Stimulated activated CD4-positive, alpha-beta T cell treated with anti-CD3 and anti-CD28 coated beads, Interleukin-4, amount 100 ng/mL, for 1 hour (primary cell): ENCODE measurements at places on chromosomes 5 and 9.
A peak's percentile ranks its signal among the peaks of the same experiment; 100 is the strongest.

GRCh38 chr9:98097836-98098235 lies 21.2 kb downstream of the TRIM14 start:
- peak; percentile 39 for DNase-seq

DNA sequence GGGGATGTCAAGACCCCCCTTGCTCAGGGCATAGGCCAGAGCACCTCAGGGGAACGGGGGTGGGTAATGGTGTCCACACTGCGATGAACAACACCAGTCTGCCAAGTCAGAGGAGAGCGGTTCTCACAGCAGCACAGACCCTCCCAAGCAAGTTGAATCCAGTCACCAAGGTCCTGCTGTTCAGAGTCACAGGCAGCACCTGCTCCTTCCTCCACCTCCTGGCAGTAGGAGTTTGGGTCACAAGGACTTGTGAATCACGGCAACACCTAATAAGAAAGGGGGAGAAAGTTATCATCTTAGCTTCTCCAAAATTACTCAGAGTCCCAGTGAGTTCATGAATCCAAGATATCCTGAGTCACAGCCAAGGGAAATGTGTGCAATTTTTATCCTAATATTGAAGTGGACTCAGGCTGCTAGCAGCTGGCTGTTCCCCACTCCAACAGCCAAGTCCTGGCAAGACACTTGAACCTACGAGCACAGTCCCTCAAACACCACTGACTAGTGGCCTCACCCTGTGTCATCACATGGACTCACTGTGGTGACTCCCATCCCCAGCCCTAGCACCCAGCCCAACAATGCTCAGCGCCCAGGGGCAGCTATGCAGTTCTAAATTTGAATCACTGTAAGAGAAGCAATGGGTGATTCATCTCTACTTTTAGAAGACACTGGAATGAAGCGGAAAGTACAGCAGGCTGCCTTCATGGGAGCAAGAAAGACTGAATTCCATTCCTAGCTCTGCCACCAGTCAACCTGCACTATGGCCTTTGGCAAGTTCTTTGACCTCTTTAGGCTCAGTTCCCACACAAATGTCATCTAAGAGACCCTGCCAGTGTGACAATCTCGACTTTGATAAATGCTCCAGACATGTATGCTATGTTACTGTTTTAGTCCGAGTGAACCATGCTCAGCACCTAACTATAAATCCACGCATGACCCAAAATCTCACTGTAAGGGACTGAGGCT lies 113.7 kb downstream of the KLHL3 start:
- no peak for DNase-seq

- no peak for DNase-seq
Measured at GRCh38 chr9:84059936-84060335, 79.3 kb downstream of the RMI1 start.

- no peak for DNase-seq
Measured at GRCh38 chr5:54194318-54194717, 116.1 kb downstream of the ARL15 start.

- DNase-seq: no peak
Measured at GRCh38 chr9:12923468-12924009, 148.7 kb downstream of the LURAP1L start.

DNA sequence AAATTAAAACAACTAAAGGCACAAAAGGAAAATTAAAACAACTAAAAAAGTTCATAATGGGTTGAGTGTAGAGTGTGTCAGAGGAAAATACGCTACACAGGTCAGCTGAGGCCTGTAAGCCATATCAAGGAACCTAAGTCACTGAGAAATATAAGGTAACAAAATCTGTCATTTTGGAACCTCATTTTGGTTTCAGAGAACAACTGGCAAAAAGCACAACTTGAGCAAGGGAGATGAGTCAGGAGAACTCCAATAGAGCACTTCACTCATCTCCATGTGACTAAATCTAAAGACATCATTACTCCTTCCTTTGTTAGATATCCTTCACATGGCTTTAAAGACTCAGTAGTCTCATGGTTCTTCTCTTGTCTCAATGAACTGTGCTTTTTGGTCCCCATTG lies 269.4 kb upstream of the POU5F2 start:
- no peak for DNase-seq

- no peak for DNase-seq
Measured at GRCh38 chr9:106878934-106879333, 16.0 kb downstream of the ZNF462 start.

- no peak for DNase-seq
Measured at GRCh38 chr9:130008538-130008937, 34.5 kb downstream of the FNBP1 start.

GRCh38 chr5:140637371-140638100 lies 1.7 kb upstream of the TMCO6 start:
- DNase-seq: no peak

- no peak for DNase-seq
Measured at GRCh38 chr9:79154806-79155205, 417.0 kb upstream of the TLE4 start.

DNA sequence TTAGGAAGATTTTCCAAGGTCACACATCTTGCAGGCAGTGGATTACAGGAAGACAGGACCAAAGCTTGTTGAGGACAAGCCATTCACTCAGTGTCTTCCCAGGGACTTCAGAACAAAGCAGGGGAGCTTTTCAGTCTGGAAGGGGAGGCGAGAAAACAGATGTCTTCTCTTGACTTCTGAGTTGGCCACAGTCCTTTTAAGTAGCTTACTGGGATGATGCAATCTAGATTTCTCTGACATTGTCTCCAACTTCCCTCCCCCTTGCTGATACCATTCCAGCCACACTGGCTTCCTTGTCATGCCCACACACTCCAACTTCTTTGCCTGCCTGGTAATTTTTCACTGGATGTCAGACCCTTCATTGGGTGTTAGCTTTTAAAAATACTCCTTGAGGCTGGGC lies 174.2 kb upstream of the TBC1D2 start:
- no peak for DNase-seq

- no peak for DNase-seq
Measured at GRCh38 chr5:37792975-37793631, 46.7 kb downstream of the GDNF start.

GRCh38 chr5:169763376-169764017 lies 126.4 kb downstream of the DOCK2 start:
- DNase-seq: no peak

DNA sequence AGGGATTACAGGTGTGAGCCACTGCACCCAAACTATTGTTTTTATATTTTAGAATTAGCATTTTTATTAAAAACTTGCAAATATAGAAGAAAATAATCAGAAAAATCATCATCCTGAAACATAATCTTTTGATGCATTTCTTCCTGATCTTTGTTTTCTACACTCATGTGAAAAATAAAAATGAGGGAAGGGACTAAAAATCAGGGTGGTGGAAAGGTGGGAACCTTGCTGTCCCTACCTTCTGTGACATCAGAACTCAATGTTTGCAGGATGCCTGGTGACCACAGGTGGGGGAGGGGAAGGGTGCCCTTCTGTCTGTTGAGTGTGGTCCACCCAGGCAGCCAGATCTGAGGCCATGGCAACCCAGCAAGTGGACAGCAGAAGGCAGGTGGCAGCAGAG lies at the start of gene SMIM23:
Gene SMIM23, plus strand, starts transcription at position 301 of the 400 bp plus-strand sequence. Its CDS starts 55 bp downstream, at position 356.
- no peak for DNase-seq

DNA sequence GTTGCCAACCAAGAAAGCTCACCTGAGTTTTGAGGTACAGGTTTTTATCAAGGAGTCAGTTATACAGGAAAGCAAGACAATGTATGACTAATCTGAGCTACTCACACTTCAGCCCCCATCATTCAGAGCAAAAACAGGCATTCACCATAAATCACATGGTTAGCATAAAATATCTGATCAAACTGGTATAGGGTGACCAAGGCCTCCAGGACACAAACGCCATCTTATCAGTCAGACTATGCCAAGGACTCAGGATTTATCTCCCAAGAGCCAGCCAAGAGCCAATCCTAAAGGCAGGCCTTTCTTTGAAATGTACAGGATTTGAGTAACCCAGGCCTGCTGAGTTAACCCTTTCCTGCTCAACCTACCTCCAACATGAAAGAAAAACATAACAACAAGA lies 313.0 kb upstream of the NREP start:
- DNase-seq: no peak

DNA sequence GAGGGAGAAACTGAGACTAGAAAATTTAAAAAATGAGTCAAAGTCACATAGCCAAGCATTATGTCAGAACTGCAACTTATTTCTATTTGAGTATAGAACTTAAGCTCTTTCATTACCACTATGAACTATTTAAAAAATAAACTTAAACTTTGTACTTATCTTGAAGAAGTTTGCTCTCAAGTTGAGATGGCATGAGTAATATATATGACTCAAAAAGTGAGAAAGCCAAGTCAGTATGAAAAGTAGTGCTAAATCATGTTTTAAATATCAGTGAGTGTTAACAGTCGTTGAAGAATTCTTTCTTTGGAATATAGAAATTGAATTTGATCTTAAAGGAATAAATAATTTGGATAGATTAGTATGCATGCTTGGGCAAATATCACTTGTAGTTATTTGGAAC lies 36.3 kb upstream of the CDH10 start:
- no peak for DNase-seq

GRCh38 chr9:81391457-81391825 lies 297.9 kb downstream of the TLE1 start:
- DNase-seq: no peak

GRCh38 chr9:70601000-70601951 lies 186.8 kb upstream of the KLF9 start:
- no peak for DNase-seq

GRCh38 chr5:17150531-17150930 lies 66.9 kb upstream of the BASP1 start:
- no peak for DNase-seq

GRCh38 chr5:132215329-132215728 lies 12.3 kb downstream of the P4HA2 start:
- DNase-seq: no peak

DNA sequence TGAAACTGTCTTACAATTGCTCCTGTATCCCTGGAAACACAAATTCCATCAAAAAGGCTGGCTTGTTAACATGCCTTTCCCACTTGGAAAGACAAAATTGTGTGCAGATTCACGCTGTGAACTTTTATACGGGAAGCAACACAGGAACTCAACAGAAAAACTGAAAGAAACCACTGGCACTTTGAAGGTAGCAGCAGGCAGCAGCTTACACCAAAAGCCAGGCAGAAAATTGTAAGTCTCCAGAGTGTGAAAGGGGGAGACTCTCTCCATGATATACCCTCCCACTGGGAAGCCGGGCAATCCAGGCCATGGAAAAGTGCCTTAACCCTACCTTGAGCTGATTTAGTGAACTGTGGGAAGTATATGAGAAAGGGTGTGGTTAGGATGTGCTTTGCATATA lies 943.7 kb downstream of the CDH18 start:
- DNase-seq: no peak

- no peak for DNase-seq
Measured at GRCh38 chr5:55896663-55897062, 45.5 kb downstream of the IL31RA start.

DNA sequence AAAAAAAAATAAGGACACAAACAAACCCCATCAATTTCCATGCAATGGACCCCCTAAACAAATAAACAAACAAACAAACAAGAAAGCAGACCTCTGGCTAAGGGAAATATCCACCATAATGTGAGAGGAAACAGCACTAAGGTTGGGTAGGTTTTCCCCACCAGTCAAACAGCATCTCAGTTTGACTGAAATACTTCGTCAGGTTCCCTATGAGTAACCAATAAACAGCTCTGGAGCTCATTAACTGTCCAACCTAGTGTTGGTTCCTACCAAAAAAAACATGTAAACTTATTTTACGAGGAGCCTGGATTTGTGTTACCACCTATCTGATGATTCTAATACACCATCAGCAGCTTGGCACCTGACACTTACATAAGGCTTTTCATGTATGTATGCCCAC lies 198.5 kb upstream of the TARS1 start:
- DNase-seq: no peak

DNA sequence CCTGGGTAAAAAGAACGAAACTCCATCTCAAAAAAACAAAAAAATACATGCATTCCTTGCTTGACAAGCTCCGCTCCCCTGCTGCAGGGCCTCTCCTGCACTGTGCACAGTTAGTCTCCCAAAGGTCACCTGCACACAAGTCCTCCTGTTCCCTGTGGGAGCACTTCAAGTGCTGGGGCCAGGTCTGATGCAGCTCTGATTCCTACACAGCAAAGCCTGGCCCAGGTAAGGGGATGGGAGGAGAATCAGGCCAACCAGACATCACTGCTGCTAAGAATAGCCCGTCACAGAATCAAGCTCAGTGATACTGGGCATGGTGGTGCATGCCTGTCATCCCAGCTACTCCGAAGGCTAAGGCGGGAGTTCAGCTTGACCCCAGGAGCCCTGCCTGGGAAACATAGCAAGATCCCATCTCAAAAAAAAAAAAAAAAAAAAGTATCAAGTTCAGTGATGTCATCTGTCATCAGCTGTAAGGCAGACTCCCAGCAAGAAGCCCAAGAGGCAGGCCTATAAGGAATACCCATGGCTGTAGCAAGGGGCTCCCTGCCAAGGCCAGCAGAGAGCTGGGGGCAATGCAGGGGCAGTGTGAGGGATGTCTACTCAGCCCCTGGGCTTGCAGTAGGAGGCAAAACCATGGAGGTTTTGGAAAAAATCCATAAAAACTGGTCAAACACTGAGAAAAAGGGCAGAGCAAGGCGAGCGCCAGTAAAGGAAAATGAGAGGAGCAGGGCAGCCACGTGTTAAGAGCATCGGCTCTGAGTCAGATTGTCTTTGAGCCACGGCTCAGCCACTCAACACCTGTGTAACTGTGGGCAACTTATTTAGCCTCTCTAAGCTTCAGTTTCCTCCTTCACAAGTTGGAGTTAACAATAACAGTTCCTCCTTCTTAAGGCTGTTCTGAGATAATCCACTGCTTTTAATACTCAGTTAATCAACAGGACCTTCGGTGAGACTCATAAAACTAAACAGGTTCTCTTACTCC lies 3.2 kb downstream of the TPM2 start:
- DNase-seq: no peak

DNA sequence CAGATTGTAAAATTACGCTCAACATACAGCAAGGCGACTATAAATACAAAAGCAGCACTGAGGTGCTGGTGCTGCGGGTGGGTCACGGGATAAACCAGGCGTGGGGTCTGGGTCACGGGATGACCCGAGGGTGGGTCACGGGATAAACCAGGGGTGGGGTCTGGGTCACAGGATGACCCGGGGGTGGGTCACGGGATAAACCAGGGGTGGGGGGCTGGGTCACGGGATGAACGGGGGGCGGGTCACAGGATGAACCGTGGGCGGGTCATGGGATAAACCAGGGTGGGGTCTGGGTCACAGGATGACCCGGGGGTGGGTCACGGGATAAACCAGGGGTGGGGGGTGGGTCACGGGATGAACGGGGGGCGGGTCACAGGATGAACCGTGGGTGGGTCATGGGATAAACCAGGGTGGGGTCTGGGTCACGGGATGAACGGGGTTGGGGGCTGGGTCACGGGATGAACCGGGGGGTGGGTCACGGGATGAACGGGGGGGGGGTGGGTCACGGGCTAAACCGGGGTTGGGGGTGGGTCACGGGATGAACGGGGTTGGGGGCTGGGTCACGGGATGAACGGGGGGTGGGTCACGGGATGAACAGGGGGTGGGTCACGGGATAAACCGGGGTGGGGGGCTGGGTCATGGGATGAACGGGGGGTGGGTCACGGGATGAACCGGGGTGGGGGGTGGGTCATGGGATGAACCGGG lies 30.2 kb upstream of the SLC9A3 start:
- DNase-seq: no peak
